ENCODE measurements at places on chromosomes 6 and 20. TPM values are rescaled to one million over a fixed set of nuclear protein-coding genes. Genes with fewer than 3 reads are reported as not detected.

GPX6 gene
- total RNA-seq = not detected

FOXS1 gene
- total RNA-seq = 1.7 TPM

KATNA1 gene
- 36.1 TPM for total RNA-seq

C6orf141 gene
- 2.9 TPM for total RNA-seq

HRH3 gene
- not detected for total RNA-seq

SLCO4A1 gene
- 44.5 TPM for total RNA-seq

DNAH8 gene
- total RNA-seq = not detected

PCK1 gene
- 1.3 TPM for total RNA-seq

ZNF165 gene
- 7.9 TPM for total RNA-seq

CDSN gene
- total RNA-seq = not detected

OOEP gene
- not detected for total RNA-seq

Data from upper lobe of left lung (tissue), 6 donors.